ENCODE measurements at places on chromosomes 4 and X.

DNA sequence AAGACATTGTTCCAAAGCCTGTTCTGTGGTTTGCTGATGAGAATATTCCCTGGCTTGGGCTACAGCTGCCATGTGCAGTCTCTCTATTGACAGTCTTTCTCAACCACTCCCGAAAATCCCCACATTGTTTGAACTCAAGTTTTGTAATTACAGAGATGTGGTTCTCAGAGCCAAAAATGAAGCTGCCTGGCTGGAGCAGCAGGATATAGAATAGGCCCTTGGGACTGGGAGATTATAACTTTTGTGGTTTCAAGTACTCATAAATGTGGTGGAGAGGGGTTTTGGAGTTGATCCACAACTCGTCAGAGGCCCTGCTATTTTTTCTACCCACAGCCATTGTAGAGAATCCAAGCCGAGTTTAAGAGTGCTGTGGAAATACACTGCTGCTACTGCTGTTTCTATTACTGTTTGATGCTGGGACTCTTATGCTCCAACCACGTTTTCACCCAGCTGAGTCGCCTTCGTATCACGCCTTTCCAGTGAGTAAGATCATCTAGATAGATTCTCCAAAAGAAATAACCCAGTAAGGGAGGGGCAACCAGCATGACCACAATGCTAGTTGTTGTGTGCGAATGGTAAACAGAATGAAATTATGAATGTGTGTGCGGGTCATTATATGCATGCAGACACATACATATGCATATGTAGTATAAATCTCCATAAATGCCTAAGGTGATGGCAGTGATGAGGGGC, 57.1 kb upstream of the ATXN3L start:
- no peak overlapping the region for H3K4me3 ChIP-seq
- no peaks in the 10 kb centered on the region for H3K4me1 ChIP-seq
- H3K36me3 ChIP-seq, result no peaks in the 10 kb centered on the region
- DNase-seq, result no peak
- H3K27me3 ChIP-seq, result no peaks in the 10 kb centered on the region
- peak overlapping the region; percentile 48 for H3K27ac ChIP-seq

- no peak for DNase-seq
- no peaks in the 10 kb centered on the region for H3K36me3 ChIP-seq
- no peaks in the 10 kb centered on the region for H3K4me1 ChIP-seq
- H3K27me3 ChIP-seq, result no peaks in the 10 kb centered on the region
Measured at GRCh38 chrX:15150586-15150985, 119.3 kb downstream of the ASB9 start.

DNA sequence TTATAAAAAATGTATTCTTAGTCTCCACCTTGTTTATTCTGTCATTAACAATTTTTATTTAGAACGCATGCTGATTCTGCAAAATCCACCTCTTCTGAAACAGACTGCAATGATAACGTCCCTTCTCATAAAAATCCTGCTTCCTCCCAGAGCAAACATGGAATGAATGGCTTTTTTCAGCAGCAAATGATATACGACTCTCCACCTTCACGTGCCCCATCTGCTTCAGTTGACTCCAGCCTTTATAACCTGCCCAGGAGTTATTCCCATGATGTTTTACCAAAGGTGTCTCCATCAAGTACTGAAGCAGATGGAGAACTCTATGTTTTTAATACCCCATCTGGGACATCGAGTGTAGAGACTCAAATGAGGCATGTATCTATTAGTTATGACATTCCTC, 75.6 kb upstream of the SMARCA5 start:
- H3K27ac ChIP-seq, result no peak overlapping the region
- H3K27me3 ChIP-seq, result no peaks in the 10 kb centered on the region
- peaks cover 6% of the 10 kb centered on the region for H3K36me3 ChIP-seq
- H3K4me1 ChIP-seq, result no peaks in the 10 kb centered on the region

DNA sequence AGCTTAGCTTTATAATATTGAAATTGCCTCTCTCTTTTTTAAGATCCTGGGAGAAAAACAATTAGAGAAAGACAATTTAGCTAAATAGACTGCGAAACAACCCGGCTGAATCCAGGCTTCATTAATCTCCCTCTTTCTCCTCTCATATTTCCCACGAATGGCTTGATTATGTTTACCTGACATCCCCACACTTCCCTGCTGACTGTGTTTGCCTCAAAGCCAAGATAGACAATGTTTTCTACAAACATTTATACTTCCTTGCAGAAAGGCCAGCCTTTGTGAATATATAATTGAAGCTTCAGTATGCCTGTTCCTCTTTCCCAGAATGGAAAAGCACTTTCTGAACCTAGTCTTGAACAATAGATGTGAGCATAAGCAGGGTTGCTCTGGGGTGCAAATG, 566.8 kb downstream of the PDHA2 start:
- no peaks in the 10 kb centered on the region for H3K27me3 ChIP-seq
- no peaks in the 10 kb centered on the region for H3K4me1 ChIP-seq
- DNase-seq, result no peak
- no peaks in the 10 kb centered on the region for H3K36me3 ChIP-seq
- H3K4me3 ChIP-seq, result no peak overlapping the region

- no peaks in the 10 kb centered on the region for H3K27me3 ChIP-seq
- H3K27ac ChIP-seq, result no peak overlapping the region
- H3K4me1 ChIP-seq, result no peaks in the 10 kb centered on the region
- DNase-seq, result no peak
- no peak overlapping the region for H3K4me3 ChIP-seq
- H3K36me3 ChIP-seq, result no peaks in the 10 kb centered on the region
Measured at GRCh38 chr4:76931576-76932276, 17.8 kb upstream of the SEPTIN11 start.

DNA sequence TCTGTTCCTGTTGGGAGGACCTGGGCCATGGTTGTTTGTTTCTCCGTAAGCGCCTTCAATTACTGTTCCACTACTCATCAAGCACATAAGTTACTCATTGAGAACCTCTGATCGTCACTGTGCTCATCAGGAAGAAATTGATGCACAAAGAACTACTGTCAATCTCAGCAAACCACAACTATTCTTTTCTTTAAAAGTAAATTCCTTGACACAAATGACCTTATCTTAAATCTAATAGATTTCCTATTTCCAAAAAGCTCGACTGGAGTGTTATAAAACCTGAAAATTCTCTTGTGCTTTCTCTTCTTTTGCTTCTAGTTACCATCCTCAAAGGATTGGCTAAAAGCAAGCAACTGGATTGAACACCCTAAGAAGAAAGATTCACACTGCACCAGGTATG, at the start of gene MUC7:
Gene MUC7, plus strand, starts transcription at position 301 of the 400 bp plus-strand sequence. CDS start 1,825 bp downstream, outside the sequence.
- no peak within 1 kb of the TSS for H3K4me3 ChIP-seq
- DNase-seq, result no peak

All from ascending aorta (tissue), 2 donors.